Right atrium auricular region (tissue), 2 donors: ENCODE measurements at places on chromosomes 6 and 20.

DNA sequence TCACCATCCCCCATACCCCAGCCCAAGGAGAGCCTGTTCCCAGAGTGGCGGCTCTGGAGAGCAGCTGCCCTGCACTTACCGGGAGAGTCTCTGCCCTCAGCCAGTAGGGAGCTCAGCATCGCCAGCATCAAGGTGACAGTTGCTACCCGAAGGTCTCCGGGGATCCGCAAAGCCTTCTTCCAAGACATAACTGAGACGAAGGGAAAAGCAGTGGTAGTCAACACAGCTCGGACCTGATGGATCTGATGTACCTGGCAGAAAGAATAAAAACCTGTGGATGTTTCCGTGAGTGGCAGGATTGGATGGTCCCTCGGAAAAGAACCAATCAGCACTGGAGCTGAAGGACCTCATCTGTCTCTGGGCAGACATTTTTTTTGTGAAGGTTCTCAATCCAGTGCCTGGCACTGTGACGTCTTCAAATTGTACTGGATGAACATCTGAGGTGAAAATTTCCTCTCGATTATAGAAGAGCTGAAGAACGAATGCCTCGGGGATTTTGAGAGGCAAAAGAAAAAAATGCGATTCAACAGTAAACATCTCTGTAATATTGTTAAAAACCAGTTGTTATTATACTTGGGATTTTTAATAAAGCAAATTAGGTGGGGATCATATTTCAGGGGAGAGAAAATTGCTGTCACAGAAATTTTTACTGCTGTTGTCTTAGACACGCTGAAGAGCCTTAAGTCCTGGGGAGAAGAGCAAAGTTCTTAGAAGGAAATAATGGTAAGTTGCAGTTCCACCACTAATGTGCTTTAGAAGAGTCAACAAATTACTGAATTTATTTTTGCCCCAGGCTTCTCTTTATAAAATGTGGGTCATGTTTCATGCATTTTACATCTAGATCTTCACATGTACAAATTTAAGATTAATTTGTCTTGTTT is at the start of gene HLA-DQB1:
HLA-DQB1 (minus strand) TSS at position 238 of the 881 bp plus-strand sequence; CDS start at position 188, 50 bp downstream.
- no peak for DNase-seq

- DNase-seq, result no peak
Observed at GRCh38 chr20:19382386-19383340, 170.2 kb downstream of the SLC24A3 start.

DNA sequence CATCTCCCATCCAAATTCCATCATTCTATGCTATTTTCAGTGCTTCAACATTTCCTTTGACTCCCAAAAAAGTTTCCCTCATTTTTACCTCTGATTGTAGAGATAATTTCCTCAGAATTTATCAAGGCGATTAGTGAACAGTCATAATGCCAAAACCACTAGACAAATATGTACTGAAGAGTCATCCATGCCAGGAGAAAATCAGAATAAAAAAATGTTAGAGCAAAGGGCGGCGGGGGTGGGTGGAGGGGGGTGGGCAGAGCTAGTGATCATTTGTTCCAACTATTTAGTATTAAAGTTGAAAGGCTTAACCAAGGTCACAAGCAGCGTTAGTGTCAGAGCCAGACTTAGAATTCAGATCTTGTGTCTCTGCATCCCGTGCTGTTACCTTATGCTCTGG is 5.3 kb upstream of the ADGRF5 start:
- no peak for DNase-seq

GRCh38 chr20:58500256-58500655 is 14.9 kb downstream of the APCDD1L start:
- peak; percentile 21 for DNase-seq

DNA sequence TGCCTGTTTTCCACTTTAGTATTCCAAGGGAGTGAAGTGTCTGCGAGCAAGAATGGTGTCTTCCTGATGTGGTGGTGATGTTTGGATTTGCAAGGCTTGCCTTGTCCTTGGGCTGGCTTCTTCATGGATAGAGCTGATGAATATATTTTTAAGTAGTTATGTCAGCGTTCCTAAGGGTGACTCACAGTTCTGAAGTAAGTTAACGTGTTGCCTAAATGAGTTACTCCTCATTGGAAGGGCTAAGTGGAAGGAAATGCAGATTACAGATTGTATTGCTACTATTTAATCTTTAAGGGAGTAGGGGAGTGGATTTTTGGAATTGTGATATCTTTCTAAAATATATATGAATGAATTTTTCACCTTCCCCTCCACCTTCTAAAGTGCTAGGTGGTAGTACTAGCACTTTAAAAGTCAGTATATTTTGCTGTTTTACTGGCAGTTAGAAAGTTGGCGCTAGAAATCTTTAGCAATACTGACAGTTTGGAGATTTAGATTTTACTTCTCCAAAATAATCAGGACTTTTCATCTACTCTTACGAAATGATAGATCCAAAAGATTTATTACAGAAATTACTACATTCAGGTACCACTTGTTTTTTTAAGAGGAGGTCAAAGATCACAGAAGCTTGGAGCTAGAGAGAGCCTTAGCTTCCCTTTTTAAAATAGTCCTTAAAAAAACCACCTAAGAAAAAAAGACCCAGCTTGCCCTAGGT is 197.4 kb downstream of the JARID2 start:
- DNase-seq, result no peak

- DNase-seq, result no peak
Observed at GRCh38 chr6:47438481-47439347, 38.9 kb upstream of the CD2AP start.

DNA sequence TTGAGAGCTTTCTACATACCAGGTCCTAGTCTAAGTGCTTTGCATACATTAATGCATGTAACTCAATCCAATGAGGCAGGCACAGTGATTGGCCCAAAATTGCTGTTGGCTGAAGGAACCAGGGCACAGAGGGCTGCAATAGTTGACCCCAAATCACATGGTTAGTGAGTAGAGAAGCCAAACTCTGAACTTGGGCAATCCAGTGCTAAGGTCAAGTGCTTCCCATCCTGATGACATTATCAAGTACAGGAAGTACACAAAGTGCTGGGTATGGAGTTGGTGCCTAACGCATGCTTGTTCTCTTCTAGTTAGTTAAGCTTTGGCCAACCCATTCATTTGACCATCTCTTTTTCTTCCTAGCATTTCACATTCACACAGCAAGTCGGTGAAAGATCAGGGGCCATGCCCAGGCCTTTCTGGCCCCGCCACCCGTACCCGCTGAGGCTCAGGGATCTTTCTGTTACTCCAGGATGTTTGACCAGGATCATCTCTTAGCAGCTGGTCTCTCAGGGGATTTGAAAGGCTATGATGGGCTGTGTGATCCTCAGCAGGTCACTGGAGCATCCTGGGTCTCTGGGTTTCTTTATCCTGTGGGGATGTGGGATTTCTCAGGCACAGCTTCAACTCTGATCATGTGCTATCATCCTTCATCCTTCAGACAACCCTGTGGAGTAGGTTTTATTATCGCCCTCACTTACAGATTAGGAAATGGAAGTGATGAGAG is 7.0 kb downstream of the KCNB1 start:
- no peak for DNase-seq

GRCh38 chr6:156068881-156069280 is 613.2 kb upstream of the NOX3 start:
- DNase-seq, result no peak

- no peak for DNase-seq
Observed at GRCh38 chr6:49462599-49462926, 490 bp downstream of the MMUT start.

DNA sequence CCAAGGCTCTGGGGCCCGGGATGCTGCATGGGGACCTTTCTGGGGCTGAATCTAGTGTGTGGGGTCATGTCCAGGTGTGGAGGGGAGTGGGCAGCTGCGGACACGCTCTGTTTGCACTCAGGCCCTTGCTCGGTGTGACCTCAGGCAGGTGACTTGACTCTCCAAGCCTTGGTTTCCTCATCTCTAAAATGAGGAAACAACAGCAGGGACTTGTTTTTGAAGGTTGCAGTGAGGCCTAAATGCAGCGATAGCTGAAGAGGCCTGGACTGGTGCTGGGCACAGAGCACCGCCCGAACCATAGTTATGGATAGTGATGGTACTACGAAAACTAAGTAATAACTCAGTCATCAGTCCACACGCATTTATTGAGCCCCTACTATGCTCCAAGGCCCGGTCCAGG is 91.8 kb downstream of the NOL4L start:
- no peak for DNase-seq

DNA sequence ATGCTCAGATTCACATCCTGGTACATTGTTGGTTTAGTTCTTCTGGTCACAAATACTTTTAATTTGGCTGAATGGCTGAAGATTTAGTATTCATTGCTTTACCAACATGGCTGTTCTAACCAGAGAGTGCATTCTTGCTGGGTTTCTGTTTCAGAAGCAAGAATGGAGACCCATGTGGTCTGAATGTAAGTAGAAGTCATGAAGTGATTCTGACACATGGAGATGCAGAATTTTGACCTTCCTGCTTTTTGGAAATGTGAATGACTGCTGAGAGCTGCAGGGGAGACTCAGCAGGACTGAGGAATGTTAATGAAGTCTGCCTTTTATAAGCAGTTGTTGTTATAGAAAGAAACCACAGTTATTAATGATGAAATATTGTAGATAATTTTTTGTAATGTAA is 576.1 kb upstream of the MARCKS start:
- no peak for DNase-seq

DNA sequence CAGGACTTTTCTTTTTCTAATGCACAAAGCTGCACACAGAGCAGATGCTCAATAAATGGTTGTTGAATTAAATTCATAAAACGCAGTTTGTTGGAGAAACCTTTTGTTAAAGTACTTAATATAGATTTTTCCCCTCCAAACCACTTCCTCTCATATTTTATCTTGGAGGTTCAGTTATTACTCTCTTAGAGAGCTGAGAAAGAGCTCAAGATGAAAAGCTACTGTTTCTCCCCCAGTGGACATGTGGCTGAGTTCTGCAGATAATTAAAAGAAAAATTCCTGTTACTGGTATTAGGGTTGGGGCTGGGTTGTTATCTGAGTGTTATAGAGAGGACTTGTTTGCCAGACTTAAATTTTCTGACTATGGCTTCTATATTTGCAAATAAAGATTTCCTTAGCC is 294.0 kb downstream of the TBC1D7 start:
- DNase-seq, result no peak

DNA sequence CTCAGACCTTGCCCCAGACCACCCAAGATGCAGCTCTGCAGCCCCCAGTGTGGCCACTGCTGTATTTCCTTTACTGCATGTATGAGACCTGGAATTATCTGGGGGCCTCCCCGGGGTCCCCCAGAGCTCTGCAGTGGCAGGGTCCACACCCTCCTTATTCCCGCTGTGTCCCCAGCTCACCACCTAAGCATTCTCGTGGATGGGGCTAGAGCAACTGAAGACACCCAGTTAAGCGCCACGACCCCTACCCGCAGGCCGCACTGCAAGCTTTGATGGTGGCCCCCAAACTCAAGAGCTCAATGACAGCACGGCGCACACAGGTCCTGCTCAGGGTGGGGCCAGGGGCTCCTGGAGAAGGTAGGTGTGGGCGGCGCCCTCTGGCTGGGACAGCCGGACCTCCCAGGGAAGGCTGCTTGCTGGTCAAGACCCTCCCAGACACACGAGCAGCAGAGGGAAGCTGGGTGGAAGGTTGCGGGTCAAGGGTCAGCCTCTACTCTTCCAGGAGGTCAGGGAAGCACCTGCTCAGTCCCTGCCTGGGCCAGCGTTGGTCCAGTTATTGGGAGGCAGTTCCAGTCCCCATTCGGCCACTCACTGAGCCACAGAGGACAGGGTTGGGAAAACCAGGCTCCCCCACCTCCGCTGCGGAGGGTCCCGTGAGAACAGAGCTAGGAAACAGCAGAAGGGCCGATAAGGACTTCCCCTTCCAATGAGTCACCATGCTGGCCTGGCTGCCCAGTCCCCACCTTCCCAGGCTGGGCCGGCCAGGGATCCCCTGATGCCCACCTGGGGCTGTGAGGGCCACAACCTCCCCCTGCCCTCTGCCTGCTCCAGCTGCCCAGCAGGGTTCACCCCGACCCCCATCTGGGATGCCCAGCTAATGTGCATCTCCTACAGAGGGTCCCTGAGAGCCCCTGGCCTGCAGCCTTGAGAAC is 2.9 kb downstream of the LAMA5 start:
- no peak for DNase-seq

DNA sequence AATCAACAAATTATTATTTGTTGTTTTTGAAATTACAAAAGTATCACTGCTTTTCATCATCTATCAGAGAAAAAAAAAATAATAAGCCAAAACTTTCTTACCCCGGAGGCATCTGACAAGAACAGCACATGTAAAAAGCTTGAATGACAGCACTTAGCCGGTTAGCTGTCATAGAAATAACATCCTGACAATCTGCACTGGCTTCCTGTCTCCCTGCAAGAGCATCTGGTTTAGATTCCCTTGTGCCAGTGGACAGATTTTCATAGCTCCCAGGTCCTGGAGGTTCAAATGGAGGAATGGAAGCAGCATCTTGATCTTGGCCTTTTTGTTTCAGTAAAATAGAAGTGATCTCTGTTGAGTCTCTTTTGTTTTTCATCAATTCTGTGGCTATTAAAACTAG is 74.8 kb downstream of the HACE1 start:
- DNase-seq, result no peak

DNA sequence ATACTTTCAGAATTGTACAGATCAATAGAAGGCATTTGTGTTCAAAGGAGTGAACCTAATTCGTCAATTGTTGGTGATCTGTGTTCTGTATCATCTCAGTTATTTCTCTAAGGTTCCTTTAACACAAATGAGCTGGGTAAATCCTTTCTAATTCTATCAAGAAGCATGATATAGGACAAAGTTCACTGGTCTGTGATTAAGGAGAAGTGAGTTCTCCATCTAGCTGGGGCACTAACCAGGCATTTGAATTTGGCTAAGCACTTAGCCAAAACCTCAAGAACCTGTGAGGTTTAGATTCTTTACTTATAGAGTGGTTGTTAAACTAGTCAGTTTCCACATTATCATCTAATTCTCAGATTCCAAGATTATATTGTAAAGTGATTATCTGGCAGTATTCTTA is 50.3 kb downstream of the DOP1A start:
- no peak for DNase-seq
